T follicular helper cell (primary cell): ENCODE measurements at places on chromosomes 2 and 18.

GRCh38 chr2:60794271-60794863 is 38.3 kb downstream of the PAPOLG start:
- no peak for DNase-seq

- DNase-seq, result no peak
These were observed 78.2 kb downstream of the TRIP12 start for GRCh38 chr2:229843613-229844012.

DNA sequence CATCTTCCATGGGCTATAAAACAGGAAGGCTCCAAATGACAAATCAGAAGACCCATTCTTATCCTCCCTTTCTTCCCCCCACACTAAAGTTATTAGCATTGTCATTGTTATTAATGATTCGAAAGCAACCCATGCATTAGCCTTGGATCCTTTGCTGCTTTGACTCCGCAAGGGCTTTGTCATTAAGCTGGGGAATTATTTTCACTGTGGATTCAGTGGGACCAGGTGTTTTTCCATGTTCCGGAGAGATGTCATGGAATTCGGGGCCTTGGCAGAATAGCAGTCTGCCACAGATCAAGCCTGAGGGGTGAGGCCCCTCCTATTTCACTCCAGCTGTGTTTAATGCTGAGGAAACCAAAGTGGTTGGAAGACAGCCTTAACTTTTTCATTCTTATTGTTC is 357.1 kb downstream of the EN1 start:
- DNase-seq, result no peak

DNA sequence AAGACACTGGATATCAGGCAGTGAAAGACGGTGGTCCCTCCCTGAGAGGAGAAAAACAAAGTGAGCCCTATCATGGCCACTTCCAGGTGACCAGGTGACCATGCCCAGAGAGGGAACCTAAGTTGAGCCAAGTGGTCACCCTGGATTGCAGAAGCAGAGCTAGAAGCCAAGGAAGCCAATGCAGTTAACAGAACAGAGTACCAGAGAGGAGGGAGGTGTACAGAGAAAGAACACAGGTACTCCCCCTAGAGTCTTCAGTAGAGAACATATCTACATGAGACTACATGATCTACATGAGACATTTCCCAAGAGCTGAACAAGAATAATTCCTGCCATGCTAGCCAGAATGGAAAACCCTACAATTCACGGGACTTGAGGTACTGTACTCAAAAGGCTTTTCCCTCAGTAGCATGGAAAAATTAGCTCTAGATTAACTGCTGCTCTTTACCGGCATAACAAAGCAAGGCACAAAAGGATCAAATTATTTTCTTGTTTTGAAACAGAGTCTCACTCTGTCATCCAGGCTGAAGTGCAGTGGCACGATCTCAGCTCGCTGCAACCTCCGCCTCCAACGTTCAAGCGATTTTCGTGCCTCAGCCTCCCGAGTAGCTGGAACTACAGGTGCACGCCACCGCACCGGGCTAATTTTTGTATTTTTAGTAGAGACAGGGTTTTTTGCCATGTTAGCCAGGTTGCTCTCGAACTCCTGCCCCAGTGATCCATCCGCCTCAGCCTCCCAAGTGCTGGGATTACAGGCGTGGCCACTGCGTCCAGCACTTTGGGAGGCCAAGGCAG is 23.5 kb downstream of the ROCK2 start:
- DNase-seq, result no peak

DNA sequence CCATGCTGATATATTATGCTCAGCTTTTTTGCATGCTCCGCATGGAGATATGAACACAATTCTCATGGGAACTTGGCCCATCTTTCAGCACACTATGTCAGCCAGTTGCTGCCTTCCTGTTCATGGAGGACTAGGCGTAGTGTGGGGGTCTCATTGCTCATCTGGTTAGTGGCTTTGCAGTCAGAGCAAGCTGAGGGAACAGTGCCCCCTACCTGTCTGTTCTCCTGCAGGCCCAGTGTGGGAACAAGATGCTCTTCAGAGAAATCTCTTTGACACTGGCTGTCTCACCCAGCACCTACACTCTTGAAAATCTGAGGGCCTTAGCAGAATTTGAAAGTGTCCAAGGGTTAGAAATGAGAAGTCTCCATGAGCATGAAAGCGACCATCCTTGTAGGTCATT is 47.1 kb downstream of the SPTBN1 start:
- DNase-seq, result peak; percentile 6

DNA sequence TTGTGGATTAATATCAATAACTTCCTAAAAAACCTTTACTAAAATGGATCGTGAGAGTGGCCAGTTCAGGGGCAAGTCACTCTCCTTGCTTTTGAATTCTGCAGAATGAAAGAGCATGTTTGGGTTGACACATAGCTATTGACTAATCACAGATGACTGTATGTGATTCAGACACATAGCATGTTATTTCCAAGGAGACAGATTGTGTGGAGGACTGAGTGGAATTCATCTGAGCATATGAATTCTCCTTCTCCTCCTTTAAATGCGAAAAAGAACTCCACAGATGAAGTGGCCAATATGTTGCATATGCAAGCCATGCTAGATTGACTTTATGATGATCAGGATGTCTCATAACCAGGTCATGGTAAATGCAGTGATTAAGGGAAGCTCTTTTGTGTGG is 249.4 kb upstream of the FAM98A start:
- DNase-seq, result no peak

- no peak for DNase-seq
These were observed at the start of gene NRP2 for GRCh38 chr2:205682239-205682970. Gene NRP2 (plus strand): TSS chr2:205682501. CDS start chr2:205683291, 790 bp downstream.

DNA sequence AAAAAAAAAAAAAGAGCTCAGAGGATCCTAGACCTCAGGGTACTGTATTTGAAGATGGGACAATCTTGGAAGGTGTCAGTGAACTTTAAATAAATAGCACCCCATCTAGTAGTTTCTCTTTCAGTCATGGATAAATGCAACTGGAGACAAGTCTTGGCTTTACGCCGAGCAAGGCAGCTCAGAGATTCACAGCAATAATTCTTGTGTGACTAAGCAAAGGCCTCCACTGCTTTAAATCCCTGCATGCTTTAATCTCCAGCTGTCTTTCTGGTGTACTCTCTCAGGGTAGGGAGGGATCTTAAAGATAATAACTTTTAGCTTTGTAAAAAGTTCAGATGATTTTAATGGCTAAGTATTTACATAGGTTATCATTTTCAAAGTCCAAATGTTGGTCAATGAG is 36.3 kb downstream of the NRXN1 start:
- DNase-seq, result no peak

GRCh38 chr2:192499476-192499875 is 304.7 kb upstream of the TMEFF2 start:
- no peak for DNase-seq

DNA sequence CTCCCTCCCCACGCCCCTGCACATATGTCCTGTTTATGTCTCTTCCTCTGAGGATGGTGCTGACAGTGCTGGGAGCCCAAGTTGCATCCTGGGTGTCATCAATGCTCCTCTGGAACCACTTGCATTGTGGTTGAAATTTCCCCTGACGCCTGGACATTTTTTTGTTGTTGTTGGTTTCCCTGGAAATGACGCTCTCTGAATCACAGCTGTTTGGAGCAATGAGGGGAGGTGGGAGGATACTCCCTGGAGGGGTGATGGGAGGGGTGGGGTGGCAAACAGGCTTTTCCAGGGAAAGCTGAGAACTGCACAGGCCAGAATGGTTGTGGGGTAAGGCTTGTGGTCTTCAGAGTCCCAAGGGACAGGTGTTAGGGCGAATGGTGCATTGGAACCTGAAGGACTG is 29.6 kb downstream of the CELF4 start:
- no peak for DNase-seq

DNA sequence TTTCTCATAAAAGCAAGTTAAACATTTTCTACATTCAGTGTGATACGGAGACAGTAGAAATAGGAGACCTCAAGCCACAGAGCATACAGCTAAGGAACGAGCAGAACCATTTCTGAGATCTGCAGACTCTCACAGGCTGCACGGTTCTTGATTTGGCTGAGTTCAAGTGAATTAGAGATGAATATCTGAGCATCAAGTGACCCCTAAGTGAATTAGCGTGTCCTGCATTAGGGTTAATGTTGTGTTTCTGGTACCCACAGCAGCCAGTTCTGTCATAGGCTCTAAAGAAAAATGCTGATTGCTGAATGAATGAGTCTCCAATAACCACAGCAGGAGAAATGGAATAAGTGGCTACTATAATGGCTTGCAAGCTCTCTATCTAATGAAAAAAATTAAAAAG is 265.9 kb upstream of the SYT4 start:
- DNase-seq, result no peak

GRCh38 chr2:146927080-146927711 is 917.6 kb upstream of the ACVR2A start:
- no peak for DNase-seq

DNA sequence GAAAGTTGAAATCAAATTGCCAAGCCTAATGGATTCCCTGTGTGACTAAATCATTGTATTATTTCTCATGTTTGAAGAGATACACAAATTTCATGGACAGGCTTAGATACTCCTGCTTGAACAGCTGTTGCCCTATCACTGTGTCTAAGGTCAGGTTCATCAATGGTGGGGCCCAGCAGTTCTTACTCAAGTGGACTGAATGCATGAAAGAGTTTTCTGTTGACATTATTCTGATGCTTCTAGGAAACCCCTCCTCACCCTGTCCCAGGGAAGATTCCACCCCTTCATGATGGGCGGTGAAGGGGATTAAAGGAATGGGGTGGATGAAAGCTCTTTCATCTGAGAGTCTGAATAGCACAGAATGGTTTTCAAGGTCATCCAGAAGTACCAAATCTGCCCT is 148.8 kb downstream of the INO80D start:
- no peak for DNase-seq

DNA sequence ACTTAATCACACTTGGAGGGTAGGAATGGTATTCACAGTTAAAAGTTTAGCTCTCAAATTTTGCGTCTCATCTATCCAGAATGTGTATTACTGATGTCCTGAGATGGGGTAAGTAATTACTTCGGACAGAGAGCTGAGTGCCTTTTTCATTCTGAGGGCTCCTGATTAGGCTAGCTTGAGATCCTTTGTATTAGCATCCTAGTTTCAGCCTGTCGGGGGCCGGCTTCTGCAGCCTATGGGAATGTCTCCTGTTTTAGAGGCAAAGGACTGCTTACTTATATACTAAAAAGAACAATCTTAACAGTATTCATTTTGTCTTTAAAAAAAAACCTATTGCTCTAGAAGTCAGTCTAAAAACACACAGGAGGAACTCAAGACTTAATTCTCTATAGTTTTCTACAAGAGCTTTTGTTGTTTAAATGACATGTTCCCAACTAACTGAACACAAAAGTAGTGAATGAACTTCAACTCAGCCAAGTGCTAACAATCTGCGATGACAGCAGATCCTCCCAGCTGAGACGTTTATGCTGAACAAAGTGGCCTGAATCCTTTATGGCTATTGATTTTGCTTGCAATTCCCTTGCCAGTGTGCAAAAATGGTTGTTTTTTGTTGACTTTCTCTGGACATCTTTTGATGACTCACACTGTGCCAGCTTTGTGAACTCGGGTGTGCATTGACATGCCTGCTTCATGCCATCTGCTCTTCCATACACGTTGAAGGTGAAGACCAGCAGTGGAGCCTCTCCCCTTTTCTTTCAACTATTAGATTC is 118.7 kb downstream of the LYPD6B start:
- DNase-seq, result no peak

DNA sequence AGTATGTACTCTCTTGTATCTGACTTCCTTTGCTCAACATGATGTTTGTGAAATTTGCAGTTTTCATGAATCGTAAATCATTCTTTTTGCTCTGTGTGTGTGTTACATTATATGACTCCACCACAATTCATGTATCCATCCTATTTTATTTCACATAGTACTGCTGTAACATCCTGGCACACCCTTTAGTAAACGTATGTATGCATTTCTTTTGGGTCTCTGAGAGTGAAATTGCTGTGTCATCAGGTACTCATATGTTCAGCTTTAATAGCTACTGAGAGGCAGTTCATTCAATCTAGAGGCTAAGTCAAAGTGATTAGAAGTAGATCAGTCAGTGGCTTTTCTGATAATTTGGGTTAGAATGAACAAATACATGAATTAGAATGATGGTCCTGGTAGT is 118.8 kb downstream of the ESCO1 start:
- no peak for DNase-seq

DNA sequence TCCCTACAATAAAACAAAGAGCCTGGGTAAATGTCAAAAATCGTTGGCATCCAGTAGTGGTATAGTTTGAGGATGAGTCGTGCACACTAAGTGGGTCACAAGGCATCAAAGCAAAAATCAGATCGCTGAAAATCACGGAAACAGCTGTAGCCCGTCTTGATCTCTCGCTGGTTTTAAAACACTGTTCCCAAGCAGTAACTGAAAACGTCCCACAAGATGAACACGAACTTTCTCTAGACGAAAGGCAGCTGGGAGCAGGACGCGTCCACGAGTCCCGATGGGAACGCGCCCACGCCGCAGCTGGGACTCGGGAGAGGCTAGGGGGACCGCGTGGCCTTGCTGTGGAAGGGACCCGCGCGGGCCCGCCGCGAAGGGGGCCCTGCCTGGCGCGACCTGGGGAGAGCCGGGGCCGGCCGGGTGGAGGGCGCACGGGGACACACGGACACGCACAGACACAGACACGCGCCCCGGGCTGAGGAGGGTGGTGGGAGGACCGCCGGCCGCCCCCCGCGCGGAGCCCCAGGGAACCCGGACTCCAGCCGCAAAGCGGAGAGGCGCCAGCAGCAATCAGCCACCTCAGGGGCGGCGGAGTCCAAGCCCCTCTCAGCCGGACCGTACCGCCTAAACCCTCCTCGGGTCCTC is 651 bp downstream of the STK17B start:
- no peak for DNase-seq

DNA sequence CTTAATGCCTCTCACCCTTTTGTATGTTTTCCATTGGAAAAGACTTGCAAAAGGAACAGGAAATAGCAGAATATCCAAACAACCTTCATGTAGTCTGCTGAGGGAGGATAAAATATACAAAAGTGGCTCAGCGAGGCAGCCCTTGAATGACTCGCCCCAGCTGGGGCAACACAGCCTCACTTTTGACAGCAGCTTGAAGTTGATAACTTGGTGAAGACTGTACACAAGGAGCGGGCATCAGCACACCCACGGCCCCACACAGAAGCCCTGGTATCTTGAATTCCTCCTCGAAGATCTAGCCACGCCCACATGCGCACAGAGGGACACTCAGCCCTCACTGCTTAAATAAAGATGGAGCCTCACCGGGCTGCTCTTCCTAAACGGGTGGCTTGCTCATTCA is 161.0 kb downstream of the IRS1 start:
- DNase-seq, result no peak

- DNase-seq, result no peak
These were observed 20.3 kb upstream of the LAPTM4A start for GRCh38 chr2:20071397-20072383.
